ENCODE measurements at places on chromosomes 16 and 17.

GRCh38 chr16:1105888-1106620 lies 10.0 kb upstream of the C1QTNF8 start:
- peak; percentile 55 for DNase-seq

- no peak for DNase-seq
These were observed 52.3 kb downstream of the MGAT5B start for GRCh38 chr17:76920364-76921139.

- DNase-seq = peak; percentile 34
These were observed 46.1 kb downstream of the WSB1 start for GRCh38 chr17:27339836-27340550.

DNA sequence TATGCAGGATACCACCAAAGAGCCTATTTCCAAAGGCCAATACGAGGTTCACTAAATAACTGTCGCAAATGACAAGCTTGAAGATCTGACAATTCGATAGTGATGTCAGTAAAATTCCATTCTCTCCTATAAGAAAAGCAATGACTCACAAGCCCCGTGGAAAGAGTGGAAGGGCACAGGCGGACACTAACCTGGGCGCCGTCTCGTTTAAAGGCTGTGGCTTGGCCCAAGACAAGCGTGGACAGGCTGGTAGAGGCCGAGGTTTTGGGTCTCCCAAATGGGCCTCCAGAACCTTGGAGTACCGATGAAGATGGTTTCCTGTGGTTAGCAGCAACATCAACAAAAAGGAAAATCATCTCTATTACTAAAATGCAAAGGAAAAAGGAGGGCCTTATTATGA lies 16.5 kb upstream of the SLC38A8 start:
- no peak for DNase-seq

DNA sequence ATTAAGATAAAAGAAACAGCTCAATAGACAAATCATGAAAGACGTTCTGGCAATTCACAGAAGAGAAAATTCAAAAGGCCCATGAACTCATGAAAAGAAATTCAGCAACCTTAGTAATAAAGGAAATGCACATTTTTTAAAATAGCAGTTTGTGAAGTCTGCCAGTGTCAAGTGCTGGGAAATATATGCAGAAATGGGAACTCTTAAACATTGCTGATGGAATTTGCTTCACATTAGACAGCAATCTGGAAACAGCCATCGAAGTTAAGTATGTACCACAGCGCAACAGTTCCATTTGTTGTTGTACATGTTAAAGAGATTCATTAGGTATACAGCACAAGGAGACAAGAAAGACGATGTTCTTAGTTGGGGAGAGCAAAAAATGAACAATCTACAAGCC lies 319.4 kb upstream of the SALL1 start:
- DNase-seq = no peak

DNA sequence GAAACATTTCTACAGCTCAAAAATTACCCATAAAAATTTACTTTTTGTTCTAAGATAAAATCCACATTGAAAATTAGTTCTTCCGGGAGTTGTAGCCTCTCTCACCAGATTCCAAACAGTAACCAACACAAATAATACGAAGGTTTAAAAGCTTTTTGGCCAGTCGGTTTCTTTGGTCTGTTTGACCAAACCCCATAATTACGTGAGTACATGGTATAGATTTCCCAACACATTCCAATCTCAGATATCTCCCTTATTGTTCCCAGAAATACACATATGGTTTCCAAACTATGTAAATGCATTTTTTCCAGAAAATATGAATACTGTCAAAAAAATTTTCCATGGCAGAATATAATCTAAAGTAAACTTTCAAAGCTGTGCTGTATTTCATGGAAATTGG lies 722.0 kb downstream of the KCNJ2 start:
- DNase-seq = no peak

All from activated naive CD4-positive, alpha-beta T cell treated with anti-CD3 and anti-CD28 coated beads, Interleukin-2, amount 50 U/mL, for 16 hours (primary cell).